ENCODE measurements at places on chromosomes 7 and 10.

GRCh38 chr7:141986923-141987322, 8.8 kb upstream of the MGAM start:
- no peak for DNase-seq

GRCh38 chr10:14873090-14873760, 5.4 kb upstream of the SUV39H2 start:
- no peak for DNase-seq

DNA sequence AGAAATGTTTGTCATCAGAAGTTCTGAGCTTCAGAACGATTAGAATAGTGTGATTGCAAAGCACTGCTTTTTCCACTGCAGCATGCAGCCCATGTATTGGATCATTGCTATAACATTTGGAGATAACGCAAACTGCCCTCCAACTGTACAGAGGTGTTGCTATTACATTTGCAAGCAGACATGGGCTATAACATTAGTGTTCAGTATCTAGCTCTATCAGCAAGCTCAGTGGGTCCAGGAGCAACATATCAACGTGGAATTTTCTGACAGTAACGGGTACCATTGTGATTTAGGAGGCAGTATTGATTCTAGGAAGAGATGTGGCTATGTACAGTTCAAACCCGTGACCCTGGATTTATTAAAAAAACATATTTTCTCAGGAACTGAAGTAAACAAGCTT, 75.8 kb downstream of the AGMO start:
- no peak for DNase-seq

GRCh38 chr7:19404912-19405329, 259.7 kb upstream of the FERD3L start:
- DNase-seq, result no peak

DNA sequence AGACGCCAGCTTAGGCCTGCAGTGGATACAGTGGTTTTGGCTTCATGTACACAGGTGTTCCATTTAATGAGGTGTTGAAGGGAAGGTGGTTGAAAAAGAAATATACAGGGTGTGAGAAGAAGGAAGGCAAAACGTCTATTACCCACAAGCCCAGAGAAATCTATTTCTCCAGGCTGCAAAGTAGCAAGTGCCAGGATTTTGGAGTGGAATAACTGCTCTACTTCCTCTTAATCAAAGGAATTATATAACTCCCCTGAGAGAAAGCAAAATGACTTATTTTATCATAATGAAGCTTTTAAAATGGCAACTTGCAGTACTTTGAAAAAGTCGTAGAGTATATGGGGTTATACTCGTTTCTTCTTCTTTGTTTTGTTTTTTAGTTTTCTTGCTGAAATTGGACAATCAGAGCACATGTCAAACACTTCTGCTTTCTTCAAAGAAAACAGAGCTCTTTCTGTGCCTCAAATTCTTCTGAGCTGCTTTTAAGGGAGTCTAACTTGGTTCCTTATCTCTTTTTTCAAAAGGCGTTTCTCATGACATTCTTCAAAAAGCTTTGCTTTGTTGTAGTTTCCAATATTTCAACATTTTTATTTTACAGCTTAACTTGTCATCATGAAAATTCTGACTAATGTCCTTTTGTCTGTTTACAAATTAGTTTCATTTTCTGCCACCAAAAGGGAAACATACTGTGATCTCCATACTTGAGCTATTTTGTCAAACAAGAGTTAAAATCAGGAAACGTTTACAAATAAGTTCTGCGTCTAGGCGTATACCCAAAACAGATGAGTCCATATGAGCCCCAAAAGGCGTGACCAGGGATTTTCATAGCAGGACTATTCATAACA, 289.7 kb downstream of the FRMD4A start:
- no peak for DNase-seq

GRCh38 chr10:3481496-3481895, 303.5 kb downstream of the KLF6 start:
- no peak for DNase-seq

GRCh38 chr10:131897297-131897899, 3.4 kb upstream of the PPP2R2D start:
- no peak for DNase-seq

DNA sequence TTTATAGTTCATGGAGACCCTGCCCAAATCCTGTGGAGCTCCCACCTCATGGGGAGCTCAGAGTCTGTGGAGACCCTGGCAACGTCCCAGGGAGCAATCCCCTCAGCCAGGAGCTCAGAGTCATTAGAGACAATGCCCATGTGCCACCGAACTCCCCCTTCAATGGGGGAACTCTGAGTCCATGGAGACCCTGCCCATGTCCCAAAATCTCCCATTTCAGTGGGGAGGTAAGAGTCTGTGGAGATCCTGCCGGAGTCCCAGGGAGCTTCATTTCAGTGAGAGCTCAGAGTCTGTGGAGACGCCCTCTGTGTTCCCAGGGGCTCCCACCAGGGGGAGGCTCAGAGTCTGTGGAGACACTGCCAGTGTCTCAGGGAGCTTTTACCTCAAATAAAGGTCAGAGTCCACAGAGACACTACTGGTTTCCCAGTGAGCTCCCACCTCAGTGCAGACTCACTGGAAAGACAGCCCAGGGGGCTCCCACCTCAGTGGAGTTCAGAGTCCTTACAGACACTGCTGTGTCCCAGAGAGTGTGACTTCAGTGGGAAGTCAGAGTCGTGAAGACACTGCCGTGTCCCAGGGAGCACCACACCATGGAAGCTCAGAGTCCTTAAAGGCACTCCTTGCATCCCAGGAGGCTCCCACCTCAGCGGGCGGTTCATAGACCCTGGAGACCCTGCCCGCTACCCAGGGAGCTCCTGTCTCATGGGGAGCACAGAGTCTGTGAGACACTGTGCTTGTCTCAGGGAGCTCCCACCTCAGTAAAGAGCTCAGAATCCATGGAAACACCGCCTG, 5.0 kb downstream of the MYO1G start:
- DNase-seq, result no peak

- no peak for DNase-seq
Measured at GRCh38 chr7:129281163-129281562, 56.3 kb downstream of the AHCYL2 start.

DNA sequence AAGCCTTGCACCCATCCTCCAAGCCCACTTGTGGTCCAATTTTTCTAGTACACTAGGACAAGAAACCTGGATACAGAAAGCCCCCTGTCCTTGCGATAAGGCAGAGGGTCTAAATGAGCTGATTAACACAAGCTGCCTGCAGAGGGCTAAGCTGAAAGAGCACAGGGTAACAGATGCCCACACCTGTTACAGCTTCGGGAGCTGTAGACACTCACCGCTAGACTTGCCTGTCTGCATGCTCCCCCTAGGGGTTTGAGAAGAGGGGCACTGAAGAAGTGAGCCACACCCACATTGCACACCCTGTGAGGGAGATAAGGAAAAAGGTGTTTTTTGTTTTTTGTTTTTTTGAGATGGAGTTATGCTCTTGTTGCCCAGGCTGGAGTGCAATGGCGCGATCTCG, 386.5 kb upstream of the AUTS2 start:
- no peak for DNase-seq

GRCh38 chr10:95394161-95394880, 103.5 kb upstream of the PDLIM1 start:
- DNase-seq, result no peak

GRCh38 chr7:98133621-98134303, 27.1 kb downstream of the LMTK2 start:
- DNase-seq, result no peak

- DNase-seq, result no peak
Measured at GRCh38 chr7:37445790-37446189, 2.9 kb downstream of the ELMO1 start.

GRCh38 chr7:137606061-137606674, 240.6 kb downstream of the DGKI start:
- no peak for DNase-seq

Data from stimulated activated CD4-positive, alpha-beta T cell treated with anti-CD3 and anti-CD28 coated beads, Interleukin-15, amount 100 ng/mL, for 1 hour (primary cell).